ENCODE measurements at places on chromosomes 12 and 14.

GRCh38 chr12:1870998-1871917, 47.2 kb downstream of the CACNA2D4 start:
- DNase-seq: no peak

DNA sequence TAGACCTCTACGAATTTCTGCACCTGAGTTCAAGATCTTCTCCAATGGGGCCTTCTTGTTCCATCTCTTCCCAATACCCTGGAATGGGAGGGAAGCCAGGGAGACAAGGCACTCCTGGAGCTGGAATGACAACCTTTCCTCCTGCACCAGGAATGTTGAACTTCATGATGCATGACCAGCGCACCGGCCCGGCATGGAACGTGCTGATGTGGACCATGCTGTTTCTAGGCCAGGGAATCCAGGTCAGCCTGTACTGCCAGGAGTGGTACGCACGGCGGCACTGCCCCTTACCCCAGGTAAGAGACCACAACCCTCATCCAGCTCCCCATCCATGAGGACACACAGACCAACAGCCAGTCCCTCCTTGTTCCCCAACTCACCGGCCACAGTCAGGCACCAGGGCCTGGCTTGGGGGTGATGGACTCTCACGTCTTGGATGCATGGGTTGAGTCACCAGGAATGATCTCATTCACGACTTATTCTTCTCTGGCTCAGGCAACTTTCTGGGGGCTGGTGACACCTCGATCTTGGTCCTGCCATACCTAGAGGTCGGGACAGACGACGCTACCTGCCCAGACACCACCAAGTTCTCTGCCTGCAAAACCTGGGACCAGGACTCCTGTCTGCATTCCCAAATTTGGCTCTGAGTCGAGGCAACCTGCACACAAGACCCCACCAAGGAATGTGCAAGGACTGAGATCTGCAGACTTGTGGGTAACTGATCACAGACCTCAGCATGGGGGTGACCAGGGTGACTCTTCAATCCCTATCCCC, 20.5 kb downstream of the SOAT2 start:
- DNase-seq: no peak

GRCh38 chr12:25583545-25583944, 30.5 kb upstream of the LMNTD1 start:
- DNase-seq: no peak

GRCh38 chr14:42299692-42300091, 693.0 kb downstream of the LRFN5 start:
- no peak for DNase-seq

DNA sequence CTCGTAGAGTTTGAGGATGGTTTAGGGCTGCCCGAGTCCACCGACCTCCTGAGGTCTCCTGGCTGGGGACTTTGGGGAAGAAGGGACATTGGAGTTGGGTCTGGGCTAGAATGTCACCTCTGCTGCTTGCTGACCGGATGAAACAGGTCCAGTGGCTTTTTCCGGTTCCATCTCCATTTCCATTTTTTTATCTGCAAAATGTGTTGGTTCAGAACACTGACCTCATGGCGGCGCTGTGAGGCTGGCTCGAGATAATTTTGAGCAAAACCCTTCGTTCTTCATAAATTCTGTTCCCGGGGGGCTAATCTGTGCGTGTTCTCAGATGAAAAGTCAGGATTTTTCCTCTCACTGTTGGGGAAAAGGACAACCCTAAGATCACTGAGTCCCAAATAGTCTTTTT, 11.7 kb upstream of the MYL2 start:
- no peak for DNase-seq

DNA sequence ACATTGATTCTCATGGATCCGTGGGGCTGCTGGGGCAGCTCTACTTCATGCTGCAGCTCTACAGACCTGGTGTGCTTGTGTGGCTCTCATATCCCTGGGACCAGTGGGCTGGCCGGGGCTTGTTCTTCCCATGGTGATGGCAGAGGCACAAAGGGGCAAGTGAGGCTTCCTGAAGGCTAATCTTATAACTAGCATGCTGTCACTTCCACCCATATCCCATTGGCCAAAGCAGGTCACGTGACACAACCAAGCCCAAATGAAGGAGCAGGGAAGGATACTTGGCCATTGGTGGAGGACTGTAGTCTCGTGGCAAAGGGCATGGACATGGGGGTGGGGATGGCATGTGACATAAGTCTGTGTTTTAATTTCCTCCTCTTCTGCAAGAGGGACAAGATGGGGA, 9.9 kb downstream of the PLBD2 start:
- DNase-seq: no peak

GRCh38 chr12:68175557-68176061, 16.1 kb upstream of the IFNG start:
- DNase-seq: peak; percentile 90

DNA sequence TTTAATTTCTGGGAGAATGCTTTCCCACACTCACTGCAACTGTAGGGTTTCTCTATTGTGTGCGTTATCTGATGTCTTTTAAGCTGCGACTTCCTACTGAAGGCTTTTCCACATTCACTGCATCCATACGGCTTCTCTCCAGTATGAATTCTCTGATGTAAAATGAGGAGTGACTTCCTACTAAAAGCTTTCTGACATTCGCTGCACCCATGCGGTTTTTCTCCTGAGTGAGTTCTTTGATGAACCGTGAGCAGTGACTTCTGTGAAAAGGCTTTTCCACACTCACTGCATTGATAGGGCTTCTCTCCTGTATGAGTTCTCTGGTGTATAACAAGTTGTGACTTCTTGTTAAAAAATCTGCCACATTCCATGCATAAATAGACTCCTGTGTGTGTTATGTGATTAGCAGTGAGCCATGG, 29.7 kb downstream of the ZNF605 start:
- no peak for DNase-seq

GRCh38 chr12:54164387-54165145, 24.2 kb downstream of the SMUG1 start:
- DNase-seq: no peak

DNA sequence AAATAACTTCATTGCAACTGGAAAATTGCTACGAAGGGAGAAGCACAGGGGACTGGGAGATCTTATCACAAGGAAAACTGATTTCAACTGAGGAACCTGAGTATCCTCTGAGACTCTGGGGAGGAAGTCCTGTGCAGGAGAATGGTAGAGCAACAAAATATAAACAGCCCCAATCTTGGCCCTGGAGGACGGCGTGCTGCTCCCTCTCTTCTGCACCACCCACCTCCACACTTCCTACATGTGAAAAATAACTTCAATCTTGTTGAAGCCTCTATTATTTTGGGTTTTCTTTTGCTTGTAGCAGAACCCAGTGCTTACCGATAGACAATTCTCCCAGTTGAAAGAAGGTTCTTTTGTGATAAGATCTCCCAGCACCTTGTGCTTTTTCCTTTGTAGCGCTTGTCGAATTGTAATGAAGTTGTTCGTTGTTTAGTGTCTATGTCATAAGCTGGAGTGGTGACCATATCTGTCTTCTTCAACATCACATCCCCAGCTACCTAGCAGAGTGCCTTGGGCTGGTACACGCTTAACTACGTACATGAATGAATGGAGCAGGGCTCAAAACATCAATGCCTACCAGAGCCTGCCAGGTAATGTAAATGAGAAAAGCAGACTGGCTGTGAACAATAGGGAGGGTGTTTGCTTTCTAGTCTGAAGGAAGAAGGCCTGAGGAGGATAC, 2.8 kb upstream of the CD4 start:
- DNase-seq: no peak

- no peak for DNase-seq
Observed at GRCh38 chr12:95116773-95117172, 43.4 kb upstream of the NR2C1 start.

- DNase-seq: no peak
Observed at GRCh38 chr14:42428996-42429395, 822.3 kb downstream of the LRFN5 start.

GRCh38 chr14:104560586-104560945, 19.0 kb upstream of the C14orf180 start:
- DNase-seq: no peak

- peak; percentile 76 for DNase-seq
Observed at GRCh38 chr14:69152181-69152901, 578 bp downstream of the DCAF5 start.

DNA sequence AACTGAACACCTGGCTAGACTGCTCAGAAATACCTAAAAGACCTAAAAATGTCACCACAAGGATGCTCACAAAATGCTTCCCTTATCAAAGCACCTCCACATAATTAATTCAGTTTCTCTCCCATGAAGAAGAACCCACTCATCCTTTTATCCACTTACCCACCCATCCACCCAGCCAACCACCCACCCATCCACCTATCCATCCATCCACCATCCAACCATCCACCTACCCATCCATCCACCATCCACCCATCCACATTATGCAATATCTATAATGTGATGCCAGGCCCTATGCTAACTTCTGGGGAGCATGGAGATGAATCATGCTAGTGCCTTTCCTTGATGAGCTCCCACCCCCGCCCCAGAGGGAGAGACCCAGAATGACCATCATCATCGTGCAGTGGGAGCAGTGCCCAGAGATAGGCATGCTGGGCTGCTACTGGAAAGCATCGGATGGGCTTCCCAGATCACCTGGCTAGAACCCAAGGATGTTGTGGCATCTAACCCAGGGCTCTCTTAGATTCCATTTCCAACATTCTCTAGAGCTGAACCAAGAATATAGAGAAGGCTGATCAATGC, 166.6 kb downstream of the TTC7B start:
- DNase-seq: no peak

DNA sequence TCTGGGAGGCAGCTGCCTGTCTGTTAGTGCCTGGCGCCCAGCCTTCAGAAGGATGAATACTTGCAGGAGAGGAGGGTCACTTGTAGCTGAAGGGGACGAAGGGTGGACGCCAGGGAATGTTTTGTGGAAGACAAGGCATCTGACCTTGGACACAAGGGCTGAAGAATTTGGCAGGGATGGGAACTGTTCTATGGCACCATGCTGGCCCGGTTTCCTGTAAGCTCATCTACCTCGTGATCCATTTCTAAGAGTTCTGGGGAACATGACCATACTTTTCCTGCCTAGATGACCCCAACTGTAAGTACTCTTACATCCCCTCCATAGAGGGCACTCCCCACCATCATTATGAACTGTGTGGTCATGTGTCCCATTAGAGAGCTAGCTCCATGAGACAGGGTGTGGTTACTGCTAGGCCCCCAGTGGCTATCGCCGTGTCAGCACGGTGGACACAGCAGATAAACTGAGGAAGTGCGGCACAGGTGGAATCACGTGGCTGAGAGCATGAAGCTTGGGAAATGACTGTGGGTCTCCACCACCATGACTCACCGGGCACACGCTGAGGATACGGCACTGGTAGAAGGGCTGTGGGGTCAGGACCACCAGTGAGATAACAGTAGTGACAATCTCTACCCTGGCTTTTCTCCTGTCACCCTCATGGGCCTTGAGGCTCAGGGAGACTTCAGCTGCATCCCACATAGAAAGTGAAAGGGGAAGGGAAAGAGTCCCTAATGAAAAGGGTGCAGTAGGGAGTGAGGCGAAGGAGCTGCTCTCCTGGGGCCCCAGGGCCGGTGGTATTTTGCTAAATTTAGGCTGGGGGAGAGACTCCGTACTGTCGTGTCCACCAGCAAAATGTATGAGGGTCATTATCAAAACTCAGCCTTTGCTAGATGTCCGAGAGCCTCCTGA, 252.6 kb downstream of the FOXN3 start:
- no peak for DNase-seq

GRCh38 chr14:98890556-98891340, 381.2 kb downstream of the BCL11B start:
- DNase-seq: no peak

GRCh38 chr12:128018067-128018466, 248.9 kb upstream of the TMEM132C start:
- no peak for DNase-seq

- DNase-seq: no peak
Observed at GRCh38 chr12:88371416-88372183, 208.7 kb downstream of the KITLG start.

- no peak for DNase-seq
Observed at GRCh38 chr12:61713121-61713520, 547.1 kb upstream of the USP15 start.

- no peak for DNase-seq
Observed at GRCh38 chr14:79383475-79383874, 827.8 kb downstream of the DIO2 start.

DNA sequence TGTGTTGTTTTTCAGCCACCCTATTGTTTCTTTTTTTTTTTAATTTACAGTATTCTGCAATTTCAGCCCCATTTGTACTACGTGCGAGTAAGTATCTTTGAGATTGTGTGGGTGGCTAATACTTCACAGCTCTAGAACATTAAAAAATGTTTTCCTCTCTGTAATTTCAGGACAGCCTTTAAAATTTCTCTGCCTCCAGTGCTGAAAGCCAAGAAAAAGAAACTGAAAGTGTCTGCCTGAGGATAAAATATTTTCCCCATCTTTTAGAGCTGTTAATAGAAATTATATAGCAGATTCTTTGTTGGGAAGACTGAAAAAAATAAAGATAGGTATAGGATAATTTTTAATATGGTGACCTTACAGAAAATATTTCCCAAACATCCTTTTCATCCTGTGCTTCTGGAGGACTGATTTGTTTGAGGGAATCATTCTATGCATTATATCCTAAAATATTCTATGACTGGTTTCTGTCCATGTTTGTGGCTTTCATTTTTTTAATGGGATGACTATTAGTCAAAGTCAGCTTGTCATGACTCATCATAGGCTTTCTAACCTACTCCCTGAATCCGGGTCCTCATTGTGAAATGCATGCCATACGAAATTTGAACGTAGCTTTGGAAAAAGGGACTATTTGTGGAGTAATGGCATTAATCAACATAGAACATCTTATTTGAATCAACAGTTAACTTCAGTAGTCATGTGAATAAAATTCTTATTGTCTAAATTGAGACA, 10.8 kb upstream of the TCTN2 start:
- no peak for DNase-seq

DNA sequence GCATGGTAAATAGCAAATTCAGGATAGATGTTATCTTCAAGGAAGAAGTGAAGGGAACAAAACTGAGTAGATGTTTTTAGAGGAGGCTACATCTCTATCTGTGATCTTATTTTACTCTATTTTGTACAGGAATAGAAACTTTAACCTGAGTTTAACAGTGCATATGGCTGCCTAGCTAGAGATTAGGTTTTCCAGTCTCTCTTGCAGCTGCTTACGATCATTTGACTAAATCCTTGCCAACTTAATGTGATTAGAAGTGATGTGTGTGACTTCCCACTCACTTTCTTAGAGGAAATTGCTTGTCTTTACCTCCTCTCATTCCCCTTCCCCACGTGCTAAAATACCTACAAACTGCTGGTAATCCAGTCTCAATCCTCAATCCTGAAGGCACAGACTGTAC, 26.5 kb upstream of the SLC15A5 start:
- DNase-seq: no peak

GRCh38 chr12:56029666-56030293, 8.9 kb downstream of the IKZF4 start:
- DNase-seq: no peak

DNA sequence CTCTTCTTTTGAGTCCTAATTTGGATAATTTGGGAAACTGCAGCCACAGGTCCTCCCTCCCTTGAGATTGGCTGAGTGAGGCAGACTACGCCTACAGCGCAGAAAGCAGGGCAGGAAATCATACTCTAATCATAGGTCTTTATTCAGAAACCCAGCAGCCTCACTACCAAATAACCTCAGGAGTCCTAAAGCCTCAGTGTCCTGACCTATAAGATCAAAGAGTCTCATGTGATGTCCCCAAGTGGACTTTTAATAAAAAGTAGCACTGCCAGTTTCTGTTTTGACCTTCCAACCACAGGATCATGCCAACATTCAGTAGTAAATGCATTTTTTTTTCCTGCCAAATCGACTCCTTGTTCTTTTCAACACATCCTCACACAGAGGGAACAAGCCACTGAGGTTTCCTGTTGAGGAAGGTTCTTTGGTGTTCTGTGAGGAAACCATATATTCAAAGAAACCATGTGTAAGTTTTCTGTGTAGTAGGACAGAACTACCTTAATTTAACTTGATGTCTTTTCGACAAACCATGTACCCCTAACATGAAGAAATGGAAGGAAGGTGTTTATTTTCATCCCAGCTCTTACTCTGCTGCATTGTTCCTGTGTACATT, 72.2 kb downstream of the VCPKMT start:
- peak; percentile 51 for DNase-seq
